Stimulated activated CD4-positive, alpha-beta T cell treated with anti-CD3 and anti-CD28 coated beads, Interleukin-4, amount 100 ng/mL, for 1 hour (primary cell): ENCODE measurements at places on chromosomes 4 and X.
A peak's percentile ranks its signal among the peaks of the same experiment; 100 is the strongest.

DNA sequence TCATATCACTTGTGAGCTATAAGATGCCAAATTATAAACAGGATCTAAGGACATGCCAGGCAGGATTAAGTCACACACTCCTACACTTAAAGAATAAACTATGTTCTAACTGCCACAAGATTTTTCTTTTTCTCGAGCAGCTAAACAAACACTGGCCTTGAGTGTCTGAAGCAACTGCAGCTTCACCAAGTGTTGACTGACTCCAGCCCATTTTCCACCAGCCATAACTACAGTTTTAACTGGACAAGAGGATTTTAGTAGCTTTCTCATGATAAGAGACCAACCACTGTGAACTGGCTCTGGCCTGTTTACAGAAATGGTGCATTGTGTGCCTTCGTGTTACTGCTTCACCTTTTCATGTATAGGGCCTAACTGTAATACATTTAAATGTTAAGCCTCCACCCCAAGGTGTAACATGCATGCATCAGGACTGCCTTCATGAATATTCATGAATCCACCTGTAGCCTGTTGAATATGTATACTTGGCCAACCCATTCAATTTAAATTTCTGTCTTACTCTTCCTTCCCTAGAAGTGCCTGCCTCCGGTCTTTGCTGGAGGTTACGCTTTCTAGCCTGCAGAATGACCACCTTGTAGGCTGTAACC is 10.8 kb downstream of the UCP1 start:
- DNase-seq: no peak

GRCh38 chrX:13419918-13420317 is 100.1 kb upstream of the ATXN3L start:
- no peak for DNase-seq

GRCh38 chr4:70984106-70984505 is 9.3 kb upstream of the DCK start:
- no peak for DNase-seq

DNA sequence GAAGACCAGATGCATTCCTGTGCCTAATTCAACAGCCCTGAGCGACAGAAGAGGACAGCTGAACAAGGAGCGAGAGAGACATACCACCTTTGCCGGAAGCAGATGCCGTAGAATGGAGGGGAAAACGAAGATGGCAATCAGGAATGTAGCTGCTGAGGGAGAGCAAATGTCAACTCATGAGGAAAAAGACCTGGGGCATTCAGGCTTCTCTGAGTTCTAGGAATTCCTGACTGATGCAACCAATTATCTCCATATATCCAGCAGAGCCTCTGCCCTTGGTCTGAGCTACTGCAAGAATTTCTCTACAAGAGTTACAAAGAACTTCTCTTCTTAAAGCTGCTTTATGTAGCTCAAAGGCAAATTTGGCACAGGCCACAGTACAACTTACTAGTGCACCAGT is 40.5 kb upstream of the INPP4B start:
- no peak for DNase-seq

DNA sequence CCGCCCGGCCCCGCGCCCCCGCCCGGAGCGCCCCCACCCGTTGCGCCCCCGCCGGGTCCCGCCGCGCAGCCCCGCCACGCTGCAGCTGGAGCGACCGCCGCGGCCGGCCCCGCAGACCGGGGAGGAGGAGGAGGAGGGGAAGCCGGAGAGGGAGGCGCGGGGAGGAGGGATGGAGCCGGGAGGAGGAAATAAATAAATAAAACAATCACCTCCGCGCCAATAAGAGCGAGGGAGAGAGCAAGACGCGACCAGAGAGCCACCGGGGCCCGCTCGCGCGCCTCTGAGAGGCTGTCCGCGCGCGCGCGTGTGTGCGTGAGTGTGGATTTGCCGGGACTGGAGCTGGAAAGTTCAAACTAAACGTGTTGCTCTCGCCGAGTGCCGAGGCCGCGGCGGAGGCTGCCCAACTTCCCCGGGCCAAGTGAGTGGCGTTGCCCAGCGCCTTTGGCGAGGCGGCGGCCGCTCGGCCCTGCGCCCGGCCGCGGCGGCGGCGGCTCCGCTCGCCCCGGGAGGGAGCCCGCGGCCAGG is 2184.4 kb upstream of the TENM3 start:
- no peak for DNase-seq

- peak; percentile 44 for DNase-seq
Observed at GRCh38 chrX:103845165-103845653, 13.2 kb upstream of the RAB9B start.

- no peak for DNase-seq
Observed at GRCh38 chrX:130885996-130886395, 17.0 kb downstream of the ENOX2 start.
